ENCODE measurements at places on chromosomes 5 and 9. TPM values are rescaled to one million over a fixed set of nuclear protein-coding genes. Genes with fewer than 3 reads are reported as not detected.

DNA sequence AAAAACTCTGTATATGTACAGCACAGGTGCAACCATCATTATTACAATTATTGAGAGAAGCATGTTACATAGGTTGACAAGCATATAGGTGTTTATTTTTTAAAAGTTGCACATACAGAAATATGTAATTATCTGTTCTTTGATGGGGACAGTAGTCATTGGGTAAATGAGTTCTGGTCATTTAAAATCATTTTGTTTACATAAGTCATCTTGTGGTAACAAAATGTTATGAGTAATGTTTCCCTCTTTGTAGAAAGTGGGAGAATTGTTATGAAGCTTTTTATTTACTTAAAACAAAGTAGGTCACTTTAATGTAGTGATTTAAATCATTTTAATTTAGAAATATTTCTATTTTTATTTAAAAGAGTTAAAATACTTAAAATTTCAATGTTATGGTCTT, 33.8 kb upstream of the FBXL17 start:
- no peak overlapping the region for H3K4me3 ChIP-seq
- H3K27me3 ChIP-seq = no peaks in the 10 kb centered on the region
- no peak overlapping the region for H3K27ac ChIP-seq
- H3K4me1 ChIP-seq = no peaks in the 10 kb centered on the region

GRCh38 chr5:171418982-171419687, at the start of gene FGF18:
TSS of gene FGF18 (plus strand) at chr5:171419647. CDS start at chr5:171420200, 553 bp downstream.
- no peaks in the 10 kb centered on the region for H3K27me3 ChIP-seq
- H3K4me3 ChIP-seq = peak within 1 kb of the TSS; percentile 64
- H3K4me1 ChIP-seq = 0 out of 2 replicates have a peak, but pooled peaks cover 7% of the 10 kb centered on the region
- no peak within 1 kb of the TSS for H3K27ac ChIP-seq
- no peaks in the 10 kb centered on the region for H3K36me3 ChIP-seq

- H3K27ac ChIP-seq = peak overlapping the region; percentile 45
- no peak for DNase-seq
- peaks cover 13% of the 10 kb centered on the region for H3K36me3 ChIP-seq
- peaks cover 21% of the 10 kb centered on the region for H3K4me1 ChIP-seq
- H3K27me3 ChIP-seq = no peaks in the 10 kb centered on the region
Observed at GRCh38 chr9:120395376-120395775, 184.6 kb downstream of the CDK5RAP2 start.

The ARID3C gene
- not detected for total RNA-seq

The HINT1 gene
- total RNA-seq = 210 TPM

The TSTD2 gene
- 19.3 TPM for total RNA-seq
